Breast epithelium (tissue), 4 donors: ENCODE measurements at places on chromosomes 13 and 19. TPM values are rescaled to one million over a fixed set of nuclear protein-coding genes. Genes with fewer than 3 reads are reported as not detected.

Gene OR7A5
- 1.3 TPM for total RNA-seq

Gene FBXO27
- total RNA-seq, result 7.2 TPM

Gene PEX11G
- total RNA-seq, result 7.2 TPM

Gene HSPH1
- total RNA-seq, result 53.1 TPM

Gene DHDH
- 0.96 TPM for total RNA-seq

Gene MCEMP1
- total RNA-seq, result not detected

Gene DACT3
- total RNA-seq, result 0.48 TPM

Gene VMAC
- total RNA-seq, result 11.8 TPM

Gene ADGRE3
- not detected for total RNA-seq

Gene KMT2B
- total RNA-seq, result 14.2 TPM

Gene TDRD12
- 2.3 TPM for total RNA-seq

Gene NXNL1
- total RNA-seq, result 0.64 TPM

Gene OR10H1
- total RNA-seq, result not detected

Gene POLR1D
- total RNA-seq, result 130 TPM

Gene ZNF428
- total RNA-seq, result 24.7 TPM

GRCh38 chr13:45872566-45872965 is 21.0 kb upstream of the SIAH3 start:
- DNase-seq, result no peak

GRCh38 chr13:64936879-64937278 is 2293.3 kb downstream of the PCDH9 start:
- no peak for DNase-seq

GRCh38 chr13:40664350-40665125 is 1.9 kb downstream of the FOXO1 start:
- peak; percentile 55 for DNase-seq

GRCh38 chr19:45769821-45770191 is 754 bp upstream of the SIX5 start:
- no peak for DNase-seq

- DNase-seq, result no peak
Measured at GRCh38 chr13:80237646-80238045, 103.3 kb downstream of the SPRY2 start.

- DNase-seq, result peak; percentile 50
Measured at GRCh38 chr13:77919246-77919920, 752 bp upstream of the EDNRB start.

GRCh38 chr13:107882708-107883560 is 332.4 kb downstream of the LIG4 start:
- DNase-seq, result no peak

DNA sequence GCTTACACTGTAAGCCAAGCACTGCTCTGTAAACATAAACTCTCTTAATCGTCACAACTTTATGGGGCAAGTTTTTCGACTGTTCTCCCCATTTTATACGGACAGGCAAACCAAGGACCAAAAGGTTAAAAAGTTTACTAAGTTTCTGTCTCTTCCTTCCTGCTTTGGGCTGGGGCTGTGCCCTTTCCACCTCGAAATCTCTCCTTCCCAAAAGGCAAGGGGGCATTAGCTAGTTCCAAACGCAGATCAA is 2.2 kb downstream of the JUND start:
- DNase-seq, result no peak

- DNase-seq, result no peak
Measured at GRCh38 chr13:47418206-47418920, 521.5 kb upstream of the HTR2A start.

DNA sequence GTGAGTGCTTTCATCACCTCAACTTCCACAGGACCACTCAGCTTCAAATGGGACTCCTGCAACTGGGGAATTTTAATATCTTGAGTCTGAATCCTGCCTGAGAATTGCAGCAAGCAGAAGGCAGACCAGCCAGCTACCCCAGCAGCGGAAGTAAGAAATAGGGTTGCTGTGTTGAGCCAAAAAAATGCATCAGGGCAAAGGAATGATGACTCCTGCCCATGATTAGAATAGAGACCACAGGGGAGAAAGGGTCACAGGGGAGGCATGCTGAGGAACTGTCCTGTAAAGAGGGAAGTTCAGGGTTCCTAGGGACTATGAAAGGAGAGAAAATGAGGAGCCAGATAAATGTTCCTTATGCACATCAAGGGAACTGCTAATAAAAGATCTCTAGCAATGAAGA is 370.2 kb downstream of the KCTD12 start:
- no peak for DNase-seq

DNA sequence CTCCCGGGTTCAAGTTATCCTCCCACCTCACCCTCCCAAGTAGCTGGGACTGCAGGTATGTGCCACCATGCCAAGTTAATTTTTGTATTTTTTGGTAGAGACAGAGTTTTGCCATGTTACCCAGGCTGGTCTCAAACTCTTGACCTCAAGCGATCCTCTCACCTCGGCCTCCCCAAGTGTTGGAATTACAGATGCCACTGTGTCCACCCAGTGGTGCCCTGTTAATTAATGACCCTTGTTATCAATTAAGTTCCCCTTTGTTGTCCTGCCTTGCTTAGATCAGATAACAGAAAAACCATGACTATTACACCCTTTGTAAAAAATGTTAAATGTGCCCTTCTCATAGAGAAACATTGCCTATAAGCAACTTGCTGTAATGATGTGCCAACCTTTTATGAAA is 34.4 kb upstream of the IGFL1 start:
- DNase-seq, result no peak

GRCh38 chr19:42081584-42082203 is 5.7 kb downstream of the ZNF574 start:
- DNase-seq, result no peak

- DNase-seq, result no peak
Measured at GRCh38 chr13:106121173-106121754, 414.2 kb downstream of the EFNB2 start.

DNA sequence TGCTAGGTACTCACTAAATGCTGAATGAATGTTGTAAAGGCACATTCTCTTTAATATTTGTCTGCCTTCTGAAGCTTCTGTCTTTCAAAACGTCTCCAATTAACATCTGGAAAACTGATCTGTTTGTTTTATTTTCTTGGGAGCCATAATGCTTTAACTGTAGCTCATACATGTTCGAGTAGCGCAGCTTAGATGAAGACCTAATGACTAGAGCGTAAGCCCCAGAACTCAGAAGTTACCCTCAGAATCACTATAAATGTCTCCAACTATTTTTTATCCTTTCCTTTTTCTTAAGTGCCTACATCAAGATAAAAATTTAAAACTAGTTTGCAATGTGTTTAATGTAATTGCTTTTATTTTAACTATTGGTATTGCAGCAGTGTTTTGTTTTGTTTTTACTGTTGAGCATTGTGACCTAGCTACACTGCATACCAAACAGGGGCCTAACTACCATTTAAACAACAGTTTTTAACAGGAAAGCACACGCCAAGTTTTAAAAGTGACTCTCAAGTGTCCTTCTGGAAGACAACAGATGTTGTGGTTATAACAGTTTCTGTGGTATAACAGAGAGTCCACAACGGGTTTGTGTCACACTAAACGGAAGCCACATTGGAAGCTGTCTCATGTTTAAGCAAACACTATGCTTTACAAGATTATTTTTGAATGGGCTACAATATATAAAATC is 42.0 kb downstream of the MRPL57 start:
- DNase-seq, result no peak

GRCh38 chr13:100130092-100130491 is 41.2 kb downstream of the PCCA start:
- no peak for DNase-seq

DNA sequence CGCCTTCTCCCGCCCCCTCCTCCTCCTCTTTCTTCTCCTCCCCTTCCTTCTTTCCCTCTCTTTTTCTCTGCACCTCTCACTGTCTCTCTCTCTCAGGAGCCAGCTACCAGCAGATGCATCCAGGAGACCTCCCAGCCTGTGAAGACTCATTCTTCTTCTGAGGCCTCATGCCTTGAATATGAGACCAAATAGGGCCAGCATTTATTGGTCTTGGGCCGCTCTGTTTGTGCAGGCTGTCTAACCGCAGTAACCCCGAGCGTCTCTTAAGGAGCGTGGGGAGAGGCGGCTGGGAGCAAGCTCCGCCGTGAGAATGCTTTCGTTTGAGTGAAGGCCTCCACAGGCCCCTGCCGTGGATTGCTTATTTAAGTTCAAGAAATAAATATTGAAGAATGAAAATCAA is 167.0 kb downstream of the NUFIP1 start:
- no peak for DNase-seq

DNA sequence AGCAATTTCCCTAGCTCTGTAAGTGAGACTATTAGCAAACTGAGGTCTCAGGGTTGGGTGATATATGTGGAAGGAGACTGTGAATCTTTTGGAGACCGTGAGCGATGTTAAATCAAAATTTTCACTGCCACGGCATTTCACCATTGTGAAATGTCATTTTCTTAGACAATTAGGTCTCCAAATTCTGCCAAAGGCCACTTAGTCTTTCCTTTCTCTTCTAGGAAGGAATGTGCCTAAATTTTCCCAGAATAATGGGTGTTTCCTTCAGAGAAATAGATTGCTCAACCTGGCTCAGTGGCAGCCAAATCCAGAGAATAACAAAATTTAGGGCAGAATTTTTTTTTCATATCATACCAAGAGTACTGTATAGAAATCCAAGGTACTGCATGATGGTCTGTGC is 64.5 kb upstream of the SCEL start:
- no peak for DNase-seq

DNA sequence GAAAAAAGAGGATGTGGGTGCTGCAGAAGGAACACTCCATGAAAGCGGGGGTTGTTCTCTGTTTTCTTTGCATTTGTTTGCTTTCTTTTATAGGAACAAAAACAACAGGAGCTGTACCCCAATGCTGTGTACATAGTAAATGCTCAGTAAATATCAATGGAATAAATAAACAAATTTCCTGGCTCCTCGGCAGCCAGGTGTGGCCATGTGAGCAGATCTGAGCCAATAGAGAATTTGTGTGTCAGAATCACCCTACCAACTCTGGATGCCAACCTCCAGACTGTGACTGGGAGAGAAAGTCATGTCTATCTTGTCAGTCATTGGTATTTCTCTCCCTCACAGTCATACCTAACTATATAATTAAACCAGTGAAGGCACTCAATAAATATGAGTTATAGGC is 10.6 kb upstream of the CLPP start:
- DNase-seq, result no peak

GRCh38 chr19:4728871-4729270 is 5.2 kb upstream of the DPP9 start:
- no peak for DNase-seq

DNA sequence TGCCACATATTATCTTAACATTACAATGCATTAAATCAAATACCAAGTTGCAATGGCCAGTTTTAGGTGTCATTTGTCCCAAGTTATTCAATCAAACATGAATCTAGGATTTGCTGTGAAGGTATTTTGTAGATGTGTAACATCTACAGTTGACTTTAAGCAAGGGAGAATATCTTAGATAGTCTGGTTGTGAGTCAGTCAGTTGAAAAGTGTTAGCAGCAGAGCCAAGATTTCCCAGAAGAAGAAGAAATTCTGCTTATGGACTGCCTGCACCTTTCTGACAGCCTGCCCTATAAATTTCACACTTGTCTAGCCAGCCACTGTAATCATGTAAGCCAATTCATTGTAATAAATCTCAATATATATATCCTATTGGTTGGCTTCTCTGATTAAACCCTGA is 41.3 kb upstream of the INTS6 start:
- DNase-seq, result no peak

DNA sequence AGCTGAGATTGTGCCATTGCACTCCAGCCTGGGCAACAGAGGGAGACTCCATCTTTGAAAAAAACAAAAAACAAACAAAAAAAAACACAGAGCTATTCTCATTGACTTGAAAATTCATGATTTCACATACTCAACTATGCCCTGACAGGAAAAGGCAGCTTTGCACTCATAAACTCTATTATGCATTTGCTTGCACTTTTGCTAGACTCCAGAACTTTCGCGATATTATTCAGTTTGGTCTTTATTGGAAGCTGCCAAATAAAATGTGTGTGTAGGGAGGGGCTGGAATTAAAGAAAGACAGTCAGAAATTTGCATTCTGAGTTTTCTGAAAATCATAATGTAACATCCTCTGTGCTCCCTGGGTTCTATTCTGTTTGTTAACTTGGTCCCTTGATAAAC is 635.1 kb upstream of the KLF12 start:
- DNase-seq, result no peak

DNA sequence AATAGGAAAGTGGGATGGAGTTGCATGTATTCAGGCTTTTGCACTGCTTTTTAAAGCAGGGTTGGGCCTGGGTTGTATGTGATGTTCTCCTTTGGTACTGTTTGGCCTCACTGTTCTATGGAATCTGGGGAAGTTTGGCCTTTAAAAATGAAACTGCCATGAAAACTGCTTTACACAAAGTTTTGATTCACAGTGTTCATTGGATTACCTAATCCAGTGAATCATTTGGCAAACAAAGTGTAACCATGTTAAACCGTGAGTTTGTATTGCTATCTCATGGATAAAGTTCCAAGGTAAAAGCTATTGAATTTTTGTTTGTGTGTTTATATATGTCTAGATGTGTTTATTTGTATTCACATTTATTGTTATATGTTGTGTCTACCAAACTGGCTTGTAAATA is 1658.6 kb downstream of the OLFM4 start:
- no peak for DNase-seq

GRCh38 chr13:91108315-91108714 is 239.2 kb upstream of the MIR17HG start:
- no peak for DNase-seq

DNA sequence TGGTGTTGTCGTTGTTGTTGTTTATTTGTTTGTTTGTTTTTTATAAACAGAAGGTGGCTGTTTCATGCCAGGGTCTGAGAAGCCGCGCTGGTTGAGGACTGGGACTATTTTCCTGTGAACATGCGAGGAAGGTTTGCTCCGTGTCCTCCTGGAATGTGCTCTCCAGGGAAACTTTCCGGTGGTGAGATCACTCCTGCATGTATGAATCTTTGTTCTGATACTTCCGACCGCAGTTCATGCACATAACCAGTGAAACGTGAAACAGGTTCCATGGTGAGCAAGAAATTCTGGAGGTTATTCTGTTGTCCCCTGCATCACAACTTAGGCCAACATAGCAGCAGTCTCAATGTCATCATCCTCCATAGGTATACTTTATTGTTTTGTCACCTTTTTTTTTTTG is 187.6 kb upstream of the ARGLU1 start:
- DNase-seq, result no peak

- DNase-seq, result no peak
Measured at GRCh38 chr19:39275578-39275977, 7.4 kb downstream of the IFNL2 start.
